ENCODE measurements at places on chromosomes 1 and 21.

- DNase-seq, result no peak
Measured at GRCh38 chr21:45767071-45768006, 123.8 kb downstream of the PCBP3 start.

GRCh38 chr21:42229676-42230075 lies 10.7 kb downstream of the ABCG1 start:
- DNase-seq, result no peak

- DNase-seq, result no peak
Measured at GRCh38 chr1:57586842-57587241, 163.0 kb upstream of the DAB1 start.

GRCh38 chr1:2611621-2612437 lies 21.0 kb downstream of the MMEL1 start:
- DNase-seq, result no peak

DNA sequence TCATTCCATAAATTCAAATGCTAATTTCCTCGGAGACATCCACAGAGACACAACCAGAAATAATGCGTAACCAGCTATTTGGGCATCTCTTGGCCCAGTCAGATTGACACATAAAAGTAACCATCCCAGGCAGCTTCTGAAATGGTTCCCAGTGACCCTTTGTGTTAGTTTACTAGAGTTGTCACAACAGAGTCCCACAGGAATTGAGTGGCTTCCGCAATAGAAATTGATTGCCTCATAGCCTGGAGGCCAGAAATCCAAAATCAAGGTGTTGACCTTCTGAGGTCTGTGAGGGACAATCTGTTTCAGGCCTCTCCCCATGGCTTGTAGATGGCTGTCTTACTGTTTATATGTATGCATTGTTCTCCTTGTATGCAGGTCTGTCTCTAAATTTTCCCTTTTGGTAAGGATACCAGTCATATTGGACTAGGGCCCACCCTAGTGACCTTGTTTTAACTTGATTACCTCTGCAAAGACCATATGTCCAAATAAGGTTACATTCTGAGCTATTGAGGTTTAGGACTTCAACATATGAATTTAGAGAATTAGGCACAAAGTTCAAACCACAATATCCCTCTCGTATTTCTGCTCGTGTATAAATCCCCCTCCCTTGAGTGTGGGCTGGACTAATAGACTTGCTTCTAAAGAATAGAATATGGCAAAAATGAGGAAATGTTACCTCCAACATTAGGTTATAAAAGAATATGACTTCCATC lies 78.2 kb upstream of the FGGY start:
- no peak for DNase-seq

DNA sequence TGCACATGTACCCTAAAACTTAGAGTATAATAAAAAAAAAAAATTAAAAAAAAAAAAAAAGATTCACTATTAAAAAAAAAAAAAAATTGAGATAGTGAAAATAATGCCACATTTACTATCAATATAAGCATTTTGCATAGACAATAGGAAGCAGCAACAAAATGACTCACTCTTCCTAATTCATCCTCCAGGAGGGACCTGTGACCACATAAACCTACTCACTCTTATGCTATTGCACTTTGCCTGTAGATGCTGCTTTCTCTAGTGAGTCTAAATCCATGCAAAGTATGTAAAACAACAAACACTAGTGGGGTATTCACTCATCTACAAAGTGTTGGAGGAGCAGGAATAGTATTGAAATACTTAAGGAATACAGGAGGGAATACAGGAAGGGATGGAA lies 2.9 kb downstream of the OR10J5 start:
- no peak for DNase-seq

DNA sequence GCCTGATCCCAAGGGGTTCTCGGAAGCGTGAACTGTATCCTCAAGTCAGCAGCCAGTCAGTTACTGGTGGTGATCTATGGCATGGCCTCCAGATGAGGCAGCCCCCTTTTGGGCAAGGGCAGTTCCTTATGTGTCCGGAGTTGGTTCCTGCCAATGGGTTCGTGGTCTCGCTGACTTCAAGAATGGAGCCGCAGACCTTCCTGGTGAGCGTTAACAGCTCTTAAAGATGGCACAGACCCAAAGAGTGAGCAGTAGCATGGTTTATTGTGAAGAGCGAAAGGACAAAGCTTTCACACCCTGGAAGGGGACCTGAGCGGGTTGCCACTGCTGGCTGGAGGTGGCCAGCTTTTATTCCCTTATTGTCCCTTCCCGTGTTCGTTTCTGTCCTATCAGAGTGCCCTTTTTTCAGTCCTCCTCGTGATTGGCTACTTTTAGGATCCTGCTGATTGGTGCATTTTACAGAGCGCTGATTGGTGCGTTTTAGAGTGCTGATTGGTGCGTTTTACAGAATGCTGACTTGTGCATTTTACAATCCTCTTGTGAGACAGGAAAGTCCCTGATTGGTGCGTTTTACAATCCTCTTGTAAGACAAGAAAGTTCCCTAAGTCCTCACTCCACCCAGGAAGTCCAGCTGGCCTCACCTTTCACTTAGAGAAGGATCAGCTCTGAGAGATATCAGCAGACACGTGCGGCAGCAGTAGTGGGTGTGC lies 8.9 kb upstream of the IL10RB start:
- DNase-seq, result no peak

- DNase-seq, result no peak
Measured at GRCh38 chr1:226598455-226598849, 49.9 kb downstream of the STUM start.

GRCh38 chr1:61100578-61100977 lies 18.2 kb downstream of the NFIA start:
- no peak for DNase-seq

DNA sequence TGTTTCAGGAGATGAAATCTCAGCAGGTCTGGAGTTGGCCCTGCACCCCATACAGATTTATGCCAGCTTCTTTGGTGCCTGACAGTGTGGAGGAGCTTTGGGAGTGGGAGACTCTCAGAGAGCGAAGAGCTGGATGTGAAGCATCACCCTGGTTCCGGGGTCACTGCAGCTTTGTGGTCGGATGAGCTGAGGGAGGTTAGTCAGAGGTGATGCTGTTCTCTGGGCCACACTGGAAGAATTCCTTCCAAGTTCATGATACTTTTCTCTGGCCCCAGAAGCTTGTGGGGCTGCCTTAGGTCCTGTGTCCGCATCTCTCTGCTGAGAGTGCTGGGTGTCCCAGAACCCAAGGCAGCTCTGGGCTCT lies 467.8 kb downstream of the CAMTA1 start:
- no peak for DNase-seq

DNA sequence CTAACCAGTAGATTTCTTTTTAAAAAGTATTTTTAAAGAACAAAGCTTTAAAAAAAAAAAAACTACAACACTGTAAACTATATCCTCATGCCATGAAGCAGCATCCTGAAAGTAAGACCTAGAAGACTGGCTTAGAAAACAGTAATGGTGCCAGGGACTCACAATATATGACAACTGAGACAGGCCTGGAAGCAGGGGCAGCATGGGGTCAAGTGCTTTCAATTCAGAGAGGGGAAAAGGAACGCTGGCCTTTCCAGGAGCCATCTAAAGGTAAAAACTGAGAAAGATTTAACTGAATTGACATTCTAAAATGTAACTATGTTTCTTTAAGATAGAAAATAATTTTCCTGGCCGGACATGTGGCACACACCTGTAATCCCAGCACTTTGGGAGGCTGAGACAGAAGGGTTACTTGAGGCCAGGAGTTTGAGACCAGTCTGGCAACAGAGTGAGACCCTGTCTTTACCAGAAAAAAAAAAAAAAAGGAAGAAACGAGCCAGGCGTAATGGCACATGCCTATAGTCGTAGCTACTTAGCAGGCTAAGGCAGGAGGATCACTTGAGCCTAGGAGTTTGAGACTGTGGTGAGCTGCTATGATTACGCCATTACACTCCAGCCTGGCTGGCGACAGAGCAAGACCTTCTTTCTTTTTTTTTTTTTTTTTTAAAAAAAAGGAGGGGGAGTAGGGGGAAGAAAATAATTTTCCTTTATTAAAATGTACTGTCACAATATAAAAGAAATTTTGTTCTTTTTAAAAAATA lies 54.1 kb downstream of the SLC35D1 start:
- no peak for DNase-seq

DNA sequence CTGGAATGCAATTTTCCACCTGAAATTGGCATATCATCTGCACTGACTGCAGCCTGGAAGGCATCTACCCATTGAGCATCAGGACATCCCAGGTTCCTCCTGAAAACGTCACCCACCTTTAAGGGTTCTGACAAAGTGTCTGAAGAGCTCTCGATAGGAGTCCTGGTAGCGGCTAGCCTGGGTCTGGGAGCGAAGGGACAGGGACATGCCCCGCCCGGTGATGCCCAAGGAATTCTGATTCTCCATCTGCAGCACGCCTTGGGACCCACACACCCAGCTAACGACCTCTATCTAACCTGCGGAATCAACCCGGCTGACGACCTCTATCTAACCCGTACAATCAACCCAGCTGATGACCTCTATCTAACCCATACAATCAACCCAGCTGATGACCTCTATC lies 13.3 kb upstream of the CCDC27 start:
- DNase-seq, result no peak

DNA sequence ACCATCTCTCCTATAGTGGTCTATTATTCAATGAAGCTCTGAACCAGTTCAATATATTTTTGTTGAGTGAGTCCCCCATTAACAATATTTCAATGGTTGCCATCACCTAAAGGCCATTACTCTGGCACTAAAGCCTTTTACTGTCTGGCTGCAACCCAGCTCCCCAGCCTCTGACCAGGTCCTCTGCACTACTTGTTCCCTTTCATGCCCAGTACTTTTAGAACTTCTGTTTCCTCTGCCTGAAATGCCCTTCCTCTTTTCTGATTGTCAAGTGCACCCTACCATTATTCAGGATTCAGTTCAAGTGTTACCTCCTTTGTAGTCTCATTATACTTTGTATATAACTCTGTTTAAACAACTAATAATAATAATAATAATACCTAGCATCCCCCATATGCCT lies 30.4 kb upstream of the ZFYVE9 start:
- DNase-seq, result no peak

DNA sequence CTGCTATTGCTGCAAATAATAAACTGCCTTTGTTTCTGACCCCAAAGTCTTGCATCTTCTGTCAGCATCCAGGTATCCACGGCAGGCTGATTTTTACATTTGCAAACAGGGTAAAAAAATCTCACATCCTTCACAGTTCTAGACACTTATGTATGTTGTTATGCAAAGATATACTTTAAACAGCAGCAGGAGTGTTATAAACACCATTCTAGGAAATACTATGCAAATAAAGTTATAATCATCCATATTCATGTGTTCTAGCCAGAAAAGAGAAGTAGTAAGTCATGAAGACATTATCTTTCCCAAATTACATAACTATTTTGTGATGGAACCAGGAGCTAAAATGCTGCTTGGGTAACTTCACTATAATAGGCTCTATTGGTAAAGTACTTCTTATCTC lies 534.2 kb downstream of the LTN1 start:
- no peak for DNase-seq

GRCh38 chr1:238187575-238187949 lies 296.8 kb upstream of the ZP4 start:
- DNase-seq, result no peak

DNA sequence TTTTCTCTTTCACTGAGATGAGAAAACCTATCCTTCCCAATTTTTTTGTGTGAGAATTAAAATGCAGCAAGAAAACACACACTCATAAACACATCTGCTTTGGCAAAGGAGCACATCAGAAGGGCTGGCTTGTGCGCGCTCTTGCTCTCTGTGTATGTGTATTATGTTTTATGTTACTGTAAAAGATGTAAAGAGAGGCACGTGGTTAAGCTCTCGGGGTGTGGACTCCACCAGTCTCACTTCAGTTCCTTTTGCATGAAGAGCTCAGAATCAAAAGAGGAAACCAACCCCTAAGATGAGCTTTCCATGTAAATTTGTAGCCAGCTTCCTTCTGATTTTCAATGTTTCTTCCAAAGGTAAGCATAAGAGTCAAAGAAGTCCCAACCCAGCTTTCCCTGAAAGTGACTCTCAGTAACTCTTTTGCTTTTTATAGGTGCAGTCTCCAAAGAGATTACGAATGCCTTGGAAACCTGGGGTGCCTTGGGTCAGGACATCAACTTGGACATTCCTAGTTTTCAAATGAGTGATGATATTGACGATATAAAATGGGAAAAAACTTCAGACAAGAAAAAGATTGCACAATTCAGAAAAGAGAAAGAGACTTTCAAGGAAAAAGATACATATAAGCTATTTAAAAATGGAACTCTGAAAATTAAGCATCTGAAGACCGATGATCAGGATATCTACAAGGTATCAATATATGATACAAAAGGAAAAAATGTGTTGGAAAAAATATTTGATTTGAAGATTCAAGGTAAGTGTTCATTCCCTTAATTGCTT lies at the start of gene CD2:
Gene CD2, plus strand, starts transcription at position 233 of the 780 bp plus-strand sequence. Its CDS starts 63 bp downstream, at position 296.
- DNase-seq, result peak; percentile 44

DNA sequence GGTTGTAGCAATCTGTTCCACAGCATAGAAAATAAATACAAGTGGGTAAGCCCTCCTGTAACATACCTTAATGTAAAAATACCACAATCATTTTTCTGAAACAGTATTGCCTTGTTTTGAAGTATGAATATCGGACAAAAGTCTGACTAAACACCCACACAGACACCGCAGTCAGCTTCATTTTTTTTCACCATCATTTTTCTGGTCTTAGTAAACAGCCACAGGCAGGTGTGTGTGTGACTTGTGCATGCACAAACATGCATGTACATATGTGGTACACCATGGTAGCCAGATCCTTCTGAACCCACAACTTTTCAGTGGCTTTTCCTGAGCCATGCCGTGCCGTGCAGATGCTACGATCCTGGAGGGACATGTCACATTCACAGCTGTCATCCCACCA lies 261.7 kb downstream of the PCP4 start:
- DNase-seq, result no peak

All from tongue (tissue), 3 donors.